ENCODE measurements at places on chromosomes 13 and 19. TPM values are rescaled to one million over a fixed set of nuclear protein-coding genes. Genes with fewer than 3 reads are reported as not detected.

Gene CEACAM8
- total RNA-seq: not detected

- DNase-seq: no peak
Observed at GRCh38 chr13:26340807-26341206, 86.9 kb downstream of the CDK8 start.

GRCh38 chr13:106029676-106030290 lies 505.7 kb downstream of the EFNB2 start:
- DNase-seq: no peak

Gene C2CD4C
- 1.8 TPM for total RNA-seq

GRCh38 chr19:43300206-43300605 lies 30.9 kb upstream of the PSG9 start:
- no peak for DNase-seq

- DNase-seq: no peak
Observed at GRCh38 chr19:35932291-35932936, 3.8 kb upstream of the LRFN3 start.

GRCh38 chr13:97226013-97226412 lies 3.9 kb downstream of the MBNL2 start:
- DNase-seq: no peak

DNA sequence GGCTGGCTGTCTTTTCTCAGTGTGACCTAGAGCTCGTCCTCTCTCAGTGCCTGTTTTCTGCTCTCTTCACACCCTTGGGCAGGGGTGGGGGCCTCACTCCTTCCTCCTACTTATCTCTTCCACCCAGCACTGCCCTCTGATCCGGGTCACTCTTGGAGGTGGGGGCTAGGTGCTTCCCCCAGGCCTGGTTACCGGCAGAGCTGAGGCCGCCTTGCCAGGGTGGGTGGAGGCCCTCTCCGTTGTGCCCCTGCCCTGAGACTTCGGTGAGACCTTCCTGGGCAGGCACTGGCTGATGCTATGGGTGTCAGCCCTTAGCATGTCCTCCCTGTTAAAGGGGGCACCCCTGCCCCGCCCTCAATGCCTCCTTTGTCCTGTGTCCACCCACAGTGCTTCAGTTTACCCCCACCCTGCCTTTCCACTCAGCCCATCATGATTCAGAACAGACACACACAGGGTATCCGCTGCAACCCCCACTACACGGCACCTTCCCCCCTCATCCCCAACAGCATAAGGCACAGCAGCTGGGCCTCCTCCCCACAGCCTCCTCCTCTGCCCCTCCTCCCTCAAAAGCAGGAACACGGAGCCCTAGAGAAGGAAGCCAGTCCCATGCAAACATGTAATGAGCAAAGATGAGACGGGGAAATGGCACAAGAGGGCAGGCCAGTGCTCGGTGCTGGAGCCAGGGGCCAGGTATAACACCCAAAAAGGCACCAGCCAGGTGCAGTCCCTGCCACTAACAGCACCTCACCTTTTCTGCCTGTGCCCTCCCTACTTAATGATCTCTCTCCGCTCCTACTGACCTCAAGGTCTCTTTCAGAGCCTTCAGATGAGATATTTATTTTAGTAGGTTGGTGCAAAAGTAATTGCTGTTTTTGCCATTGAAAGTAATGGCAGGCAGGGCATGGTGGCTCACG lies 9.8 kb downstream of the ZGLP1 start:
- DNase-seq: no peak

- DNase-seq: no peak
Observed at GRCh38 chr13:59690857-59691500, 472.7 kb downstream of the DIAPH3 start.

DNA sequence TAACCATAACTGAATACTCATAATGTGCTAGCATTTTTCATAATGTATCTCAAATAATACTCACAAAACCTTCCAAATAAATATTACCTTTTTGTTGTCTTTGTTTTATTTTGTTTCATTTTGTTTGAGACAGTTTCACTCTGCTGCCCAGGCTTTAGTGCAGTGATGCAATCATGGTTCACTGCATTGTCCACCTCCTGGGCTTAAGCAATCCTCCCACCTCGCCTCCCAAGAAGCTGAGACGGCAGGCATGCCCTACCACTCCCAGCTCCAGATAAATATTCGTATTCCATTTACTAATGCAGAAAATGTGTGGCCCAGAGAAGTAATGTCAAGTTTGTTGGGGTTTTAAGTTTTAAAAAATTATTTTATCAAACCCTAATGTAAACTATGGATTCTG lies 739.1 kb downstream of the GPC5 start:
- DNase-seq: no peak

GRCh38 chr13:62931853-62932252 lies 1516.2 kb upstream of the PCDH20 start:
- DNase-seq: no peak

- no peak for DNase-seq
Observed at GRCh38 chr13:111319521-111319920, 921 bp upstream of the TEX29 start.

Gene HS6ST3
- total RNA-seq: not detected

Gene ZNF442
- 0.86 TPM for total RNA-seq

Gene ACP5
- total RNA-seq: not detected

DNA sequence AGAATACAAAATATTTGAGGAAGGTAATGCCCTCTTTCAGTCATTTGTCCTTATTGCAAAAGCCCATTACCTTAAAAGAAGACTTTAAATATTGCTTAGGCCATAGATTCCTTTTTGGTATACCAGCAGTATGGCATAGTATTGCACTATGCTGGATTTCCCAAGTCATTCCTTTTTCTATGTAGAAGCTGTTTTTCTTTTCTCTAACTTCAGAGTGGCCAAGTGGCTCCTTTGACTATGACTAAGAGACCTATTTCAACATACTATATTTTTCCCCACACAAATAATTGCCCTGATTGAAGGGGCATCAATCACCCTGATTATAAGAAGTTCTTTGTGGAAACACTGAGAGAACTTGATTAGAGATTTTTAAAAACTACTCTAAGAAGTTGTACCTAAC lies 68.6 kb downstream of the UFM1 start:
- DNase-seq: no peak

DNA sequence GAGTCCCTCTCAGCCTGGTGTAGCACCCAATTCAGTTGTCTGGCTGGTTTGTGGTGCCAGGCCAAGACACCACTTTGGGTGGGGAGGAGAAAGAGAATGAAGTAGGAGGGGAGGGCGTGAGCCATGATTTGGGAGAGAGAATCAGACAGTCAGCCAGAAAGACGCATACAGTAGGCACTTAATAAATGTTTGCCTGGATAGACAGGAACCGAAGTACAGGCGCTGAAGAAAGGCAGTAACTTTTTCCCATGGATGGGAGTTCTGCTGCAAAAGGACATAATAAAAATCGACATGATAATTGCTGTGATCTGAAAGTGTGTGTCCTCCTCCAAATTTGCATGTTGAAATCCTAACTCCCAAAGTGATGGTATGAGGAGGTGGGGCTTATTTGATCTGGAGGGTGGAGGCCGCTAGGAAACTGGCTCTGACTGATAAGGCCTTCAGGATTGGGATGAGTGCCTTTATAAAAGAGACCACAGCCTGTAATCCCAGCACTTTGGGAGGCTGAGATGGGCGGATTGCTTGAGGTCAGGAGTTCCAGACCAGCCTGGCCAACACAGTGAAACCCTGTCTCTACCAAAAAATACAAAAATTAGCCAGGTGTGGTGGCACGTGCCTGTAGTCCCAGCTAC lies 38.4 kb upstream of the PDCD5 start:
- DNase-seq: no peak

Gene F7
- total RNA-seq: not detected

DNA sequence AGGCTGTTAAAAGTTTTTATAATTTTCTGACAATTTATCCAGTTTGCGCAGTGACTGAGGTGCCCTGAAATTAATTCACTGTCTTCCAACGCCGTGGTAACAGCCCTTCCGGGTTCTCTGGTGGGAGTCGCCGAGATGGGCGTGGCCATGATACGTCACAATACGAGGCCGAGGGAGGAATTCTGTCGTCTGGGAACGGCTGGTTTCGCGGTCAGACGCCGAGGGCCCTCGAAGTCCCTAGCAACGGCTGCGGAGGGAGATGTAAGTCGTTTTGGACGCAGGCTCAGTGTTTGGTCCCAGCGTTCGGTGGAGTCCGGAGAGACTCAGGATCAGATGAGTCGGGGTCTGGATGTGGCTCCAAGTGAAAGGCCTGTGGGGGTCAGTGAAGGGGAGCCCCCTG lies 21.7 kb downstream of the ZNF613 start:
- peak; percentile 14 for DNase-seq

GRCh38 chr19:641702-642101 lies 2.0 kb downstream of the FGF22 start:
- DNase-seq: no peak

Gene ZBTB7A
- 25.9 TPM for total RNA-seq

Gene PCDH9
- total RNA-seq: 5.8 TPM

Data from A673 (cell line).